ENCODE measurements at places on chromosomes 1 and 21. TPM values are rescaled to one million over a fixed set of nuclear protein-coding genes. Genes with fewer than 3 reads are reported as not detected.

ADORA1 gene
- 87.9 TPM for total RNA-seq

KCNA3 gene
- total RNA-seq, result not detected

RERE gene
- total RNA-seq, result 9.8 TPM

KPRP gene
- total RNA-seq, result not detected

HSD3B2 gene
- not detected for total RNA-seq

PRDX6 gene
- total RNA-seq, result 251 TPM

FAM167B gene
- total RNA-seq, result not detected

PEX14 gene
- 24.9 TPM for total RNA-seq

SAMSN1 gene
- not detected for total RNA-seq

FAM72B gene
- 4.3 TPM for total RNA-seq

LCE1C gene
- not detected for total RNA-seq

CDCA8 gene
- total RNA-seq, result 14.5 TPM

TRIM46 gene
- not detected for total RNA-seq

KCNK1 gene
- 36.3 TPM for total RNA-seq

GSTM5 gene
- not detected for total RNA-seq

CLDN14 gene
- total RNA-seq, result 4.6 TPM

LHX8 gene
- not detected for total RNA-seq

TDRD5 gene
- total RNA-seq, result not detected

DENND2D gene
- total RNA-seq, result 17.1 TPM

DNA sequence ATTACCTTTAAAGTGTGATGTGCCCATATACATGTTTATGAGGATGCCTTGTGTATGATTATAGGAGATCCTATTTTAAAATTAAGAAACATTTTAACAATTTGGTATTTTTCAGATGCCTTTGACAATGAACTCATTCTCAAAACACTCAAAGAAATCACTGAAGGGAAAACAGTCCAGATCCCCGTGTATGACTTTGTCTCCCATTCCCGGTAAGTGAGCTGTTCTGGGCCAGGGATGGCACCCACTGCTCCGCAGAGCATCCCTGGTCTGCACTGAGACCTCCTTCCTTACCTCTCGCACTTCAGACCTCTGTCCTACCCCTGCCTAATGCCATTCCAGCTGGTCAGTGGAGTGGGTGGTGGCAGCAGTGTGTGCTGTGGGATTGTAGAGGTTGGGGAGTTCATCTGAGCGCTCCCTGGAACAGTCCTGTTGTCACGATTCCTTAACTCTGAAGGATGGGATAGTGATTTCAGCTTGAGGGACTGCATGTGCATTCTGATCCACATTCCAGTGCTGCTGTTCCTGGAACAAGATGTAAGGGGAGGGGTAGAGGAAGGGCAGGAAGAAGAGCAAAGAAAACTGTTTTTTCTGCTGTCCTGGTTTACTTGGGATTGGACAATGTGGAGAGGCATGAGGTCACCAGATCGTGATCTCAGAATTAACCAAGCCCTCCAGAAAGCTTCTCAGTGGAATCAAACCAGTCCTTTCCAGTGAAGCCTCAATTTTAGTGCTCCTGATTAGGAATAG, 63.9 kb downstream of the UCK2 start:
- peak; percentile 27 for DNase-seq

DNA sequence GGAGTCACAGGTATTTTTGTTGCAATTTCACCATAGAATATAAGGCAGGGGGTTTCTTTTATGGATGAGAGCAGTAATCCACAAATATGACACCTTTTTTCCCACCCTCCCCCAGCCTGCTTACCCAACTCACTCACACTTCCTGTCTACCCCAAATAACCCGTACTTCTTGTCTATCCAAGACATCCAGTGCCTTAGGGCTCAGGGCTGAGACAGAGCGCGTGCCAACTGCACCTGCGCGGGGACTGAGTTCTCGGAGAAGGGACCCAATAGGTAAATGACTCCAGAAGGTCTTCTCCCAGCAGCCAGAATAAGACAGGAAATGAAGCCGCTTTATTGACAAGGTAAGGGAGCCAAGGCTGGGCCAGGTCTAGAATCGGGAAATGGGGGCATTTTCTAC, 369.1 kb downstream of the SIPA1L2 start:
- DNase-seq, result no peak

DNA sequence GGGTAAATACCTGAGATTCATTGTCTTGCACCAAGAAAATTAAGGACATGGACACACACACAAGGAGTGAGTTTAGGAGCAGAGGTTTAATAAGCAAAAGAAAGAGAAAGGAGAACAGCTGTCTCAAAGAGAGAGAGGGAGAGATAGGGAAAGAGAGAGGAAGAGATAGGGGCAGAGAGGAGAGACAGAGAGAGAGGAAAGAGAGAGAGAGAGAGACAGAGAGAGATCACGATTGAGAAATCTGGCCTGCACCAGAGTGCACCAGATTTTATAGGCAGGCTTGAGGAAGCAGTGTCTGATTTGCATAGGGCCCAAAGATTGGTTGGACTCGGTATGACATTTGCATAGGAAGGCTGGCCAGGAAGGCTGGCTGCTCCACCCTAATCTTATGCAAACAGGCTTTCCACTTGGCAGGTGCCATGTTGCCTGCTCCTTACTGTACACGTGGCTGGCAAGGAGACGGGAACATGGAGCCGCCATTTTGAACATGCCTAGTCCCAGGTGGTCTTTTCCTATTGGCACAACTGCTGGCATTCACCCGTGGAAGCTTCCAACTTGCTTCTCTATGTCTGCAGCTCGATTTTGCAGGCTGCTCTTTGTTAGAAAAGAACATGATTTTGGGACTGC, 419.9 kb downstream of the ZP4 start:
- peak; percentile 86 for DNase-seq

DNA sequence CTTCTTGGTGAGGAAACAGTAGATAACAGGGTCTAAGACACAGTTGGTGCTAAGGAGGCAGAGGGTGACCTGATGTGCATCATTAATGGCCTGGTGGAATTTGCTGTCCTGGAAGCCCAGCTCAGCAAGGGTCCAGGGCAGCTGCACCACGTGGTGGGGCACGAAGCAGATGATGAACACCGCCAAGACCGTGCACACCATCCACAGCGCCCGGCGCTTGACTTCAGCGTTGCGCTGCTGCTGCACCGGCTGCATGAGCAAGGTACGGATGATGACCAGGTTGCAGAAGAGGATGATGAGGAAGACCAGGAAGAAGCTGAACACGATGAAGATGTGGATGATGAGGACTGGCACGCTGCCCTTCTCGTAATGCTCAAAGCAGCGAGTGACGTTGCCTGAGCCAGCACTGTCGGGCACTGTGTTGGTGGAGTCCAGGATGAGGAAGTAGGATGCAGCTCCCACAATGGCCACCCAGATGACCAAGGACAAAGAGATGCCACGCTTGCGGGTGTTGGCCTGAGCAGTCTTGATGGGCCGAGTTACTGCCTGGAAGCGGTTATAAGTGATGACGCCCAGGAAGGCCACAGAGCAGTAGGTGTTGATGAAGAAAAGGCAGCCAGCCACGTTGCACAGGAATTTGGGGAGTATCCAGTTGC, 26.2 kb downstream of the PTAFR start:
- DNase-seq, result no peak

GRCh38 chr1:190564117-190564516, 86.5 kb upstream of the BRINP3 start:
- no peak for DNase-seq

DNA sequence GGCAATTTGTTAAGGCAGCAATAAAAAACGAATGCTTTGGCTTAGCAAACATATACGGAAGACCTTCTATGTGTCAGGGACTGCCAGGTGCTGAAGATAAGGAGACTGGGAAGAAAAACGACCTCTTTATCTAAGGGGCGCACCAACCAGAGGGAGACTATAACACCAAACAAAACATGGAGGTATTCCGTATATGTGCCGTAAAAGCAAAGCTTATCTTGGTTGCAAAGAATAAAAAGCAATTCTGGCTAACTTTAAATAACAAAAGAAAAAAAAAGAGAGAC, 167.1 kb upstream of the KCNJ15 start:
- no peak for DNase-seq

GRCh38 chr1:92790867-92791266, 6.0 kb upstream of the EVI5 start:
- DNase-seq, result no peak

GRCh38 chr1:90107990-90108389, 113.1 kb downstream of the ZNF326 start:
- no peak for DNase-seq

DNA sequence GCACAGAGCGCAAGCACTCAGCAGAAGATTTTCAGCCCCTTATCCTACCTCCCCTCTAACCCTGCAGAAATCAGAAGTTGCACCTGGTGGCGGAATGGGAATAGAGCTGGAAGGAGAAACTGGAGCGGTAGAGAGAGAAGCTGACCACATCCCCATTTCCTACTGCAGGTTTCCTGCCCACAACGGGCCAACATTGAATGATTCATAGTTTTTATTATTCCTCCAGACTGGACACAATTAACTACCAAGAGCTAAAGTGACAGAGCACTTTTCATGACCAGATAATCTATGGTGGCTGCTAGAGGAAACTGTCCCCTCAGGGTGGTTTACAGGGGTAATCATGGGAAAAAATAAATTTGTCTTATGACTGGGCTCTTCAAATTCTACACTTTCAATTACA, 21.3 kb upstream of the LRRC8D start:
- no peak for DNase-seq

DNA sequence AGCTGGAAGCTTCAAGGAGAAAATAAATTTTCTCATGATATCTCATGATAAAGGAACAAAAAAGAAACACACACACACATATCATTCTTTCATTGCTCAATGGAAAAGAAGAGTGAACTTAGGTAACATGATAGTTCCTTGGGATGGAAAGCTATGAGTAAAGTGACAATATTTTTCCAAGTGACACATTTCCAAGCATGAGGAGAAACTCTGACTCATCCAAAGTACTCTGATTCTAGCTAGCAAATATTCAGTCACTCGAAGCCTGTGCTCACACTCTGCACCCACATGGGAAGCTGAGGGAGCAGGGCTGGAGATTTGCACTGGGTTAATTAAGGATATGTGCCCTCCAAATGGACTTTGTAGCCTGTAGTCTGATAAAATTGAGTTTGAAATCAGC, 222.4 kb downstream of the LRRC40 start:
- peak; percentile 40 for DNase-seq

GRCh38 chr1:108814343-108815125, 42.4 kb downstream of the AKNAD1 start:
- DNase-seq, result no peak

DNA sequence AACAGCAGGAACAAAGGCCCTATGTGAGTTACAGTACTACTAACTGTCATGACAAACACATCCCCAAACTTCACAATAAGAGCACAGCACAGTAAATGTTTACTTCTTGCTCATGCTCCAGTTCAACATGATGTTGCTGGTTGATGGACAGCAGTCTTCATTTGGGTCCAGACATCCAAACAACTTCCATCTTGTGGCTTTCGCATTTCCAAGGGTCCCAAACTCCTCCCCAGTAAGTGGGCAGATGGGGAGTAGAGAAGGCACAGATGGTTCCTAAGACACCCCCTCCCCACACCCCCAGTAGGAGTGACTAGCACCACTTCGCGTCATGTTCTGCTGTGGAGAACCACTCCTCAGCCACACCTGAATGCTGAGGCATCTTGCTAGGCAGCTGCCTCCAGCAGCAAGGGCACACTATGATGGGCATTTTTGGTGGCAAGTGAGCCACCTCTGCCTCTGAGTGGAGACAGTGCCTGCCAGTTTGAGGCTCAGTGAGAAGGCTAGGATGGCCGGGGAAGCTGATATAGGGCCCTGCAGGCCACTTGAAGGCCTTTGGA, 32.7 kb upstream of the CD2 start:
- DNase-seq, result no peak

GRCh38 chr1:247212627-247213617, 41.1 kb upstream of the ZNF124 start:
- no peak for DNase-seq

DNA sequence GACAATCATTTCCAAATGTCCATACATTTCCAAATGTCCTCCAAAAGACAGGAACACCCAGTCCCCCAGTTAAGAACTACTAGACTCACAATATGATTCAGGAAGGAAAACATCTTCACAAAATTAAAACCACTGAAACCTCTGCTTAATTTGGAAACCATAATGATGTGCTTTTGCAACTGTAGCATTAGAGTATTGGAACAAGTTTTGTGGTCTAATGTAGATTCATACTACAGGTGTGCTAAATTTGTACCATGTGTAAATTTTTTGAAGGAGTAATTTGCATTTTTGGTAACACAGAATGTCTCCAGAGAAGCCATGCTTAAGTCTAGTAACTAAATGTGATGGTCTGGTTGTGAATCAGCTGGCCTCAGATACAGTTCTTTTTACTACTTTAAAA, 129.6 kb downstream of the DPYD start:
- DNase-seq, result no peak

DNA sequence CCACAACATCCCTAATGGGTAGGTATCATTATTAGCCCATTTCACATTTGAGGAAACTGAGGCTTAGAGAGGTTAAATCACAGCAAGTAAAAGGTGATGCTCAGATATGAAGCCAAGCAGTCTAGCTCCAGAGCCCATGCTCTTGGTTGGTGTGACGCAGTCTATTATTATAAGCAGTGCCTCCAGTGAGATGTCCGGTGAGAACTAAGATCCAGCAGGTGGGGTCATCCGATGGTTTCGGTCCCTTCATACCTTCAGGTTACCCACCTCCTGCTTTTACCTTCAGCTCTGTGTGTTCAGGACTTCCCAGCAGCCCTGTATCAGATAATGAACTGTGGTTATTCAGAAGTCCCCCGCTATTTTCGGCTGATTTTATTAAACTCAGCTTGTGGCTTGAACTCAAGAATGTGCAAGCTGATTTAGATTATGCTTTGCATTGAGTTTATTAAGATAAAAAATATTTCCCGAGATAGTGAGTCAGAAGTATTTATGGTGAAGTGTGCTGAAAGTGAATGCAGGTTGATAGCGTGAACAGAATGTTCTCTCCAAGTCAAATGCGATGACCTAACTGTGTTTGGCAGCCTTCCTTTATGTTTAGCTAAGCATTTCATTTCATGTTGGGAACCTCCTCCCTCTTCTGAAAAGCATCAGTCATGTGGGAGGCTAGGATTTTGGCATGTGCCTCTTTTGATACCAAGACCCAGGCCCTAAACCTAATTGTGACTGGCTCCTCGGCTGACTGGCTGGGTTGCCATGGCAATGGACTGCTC, 160.9 kb upstream of the UBE2U start:
- peak; percentile 54 for DNase-seq

DNA sequence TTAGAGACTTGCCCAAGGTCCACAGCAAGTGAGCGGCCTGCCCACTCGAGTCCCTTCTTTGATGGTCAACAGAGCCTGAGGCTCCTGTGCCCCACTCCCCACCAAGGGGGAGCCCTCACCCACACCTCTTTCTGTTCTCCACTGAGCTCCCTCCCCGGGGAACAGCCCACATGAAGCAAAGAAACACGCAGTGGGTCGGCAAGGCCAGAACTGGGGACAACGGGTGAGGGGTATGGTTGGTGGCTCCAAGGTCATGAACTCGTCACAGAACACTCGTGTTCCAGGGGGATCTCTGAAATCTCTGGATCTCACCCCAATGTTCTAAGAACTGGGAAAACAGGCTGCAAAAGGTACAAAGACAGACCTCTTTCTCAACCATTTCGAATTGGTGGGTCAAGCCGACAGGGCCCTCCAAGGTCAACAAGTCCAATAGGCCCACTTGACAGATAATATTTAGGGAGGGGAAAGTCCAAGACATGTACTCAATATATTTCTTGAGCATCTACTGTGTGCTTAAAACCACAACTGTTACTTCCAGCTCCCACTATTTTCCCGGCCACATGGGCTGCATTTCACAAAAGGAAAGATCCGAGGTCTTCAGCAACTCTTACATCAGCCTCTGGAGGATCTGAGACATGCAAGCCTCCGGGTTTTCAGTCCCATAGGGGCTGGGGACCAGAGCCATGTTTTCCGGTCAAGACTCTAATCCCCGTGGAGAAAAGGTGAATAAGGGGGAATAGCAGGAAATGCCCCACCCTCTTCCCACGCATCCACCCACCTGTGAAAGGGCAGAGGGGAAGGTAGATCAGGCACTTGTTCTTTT, 1.1 kb upstream of the RAP1GAP start:
- no peak for DNase-seq

Measured in Caki2 (cell line).